GM23248 (cell line): ENCODE measurements at places on chromosomes 1 and 21. TPM values are rescaled to one million over a fixed set of nuclear protein-coding genes. Genes with fewer than 3 reads are reported as not detected.

DNA sequence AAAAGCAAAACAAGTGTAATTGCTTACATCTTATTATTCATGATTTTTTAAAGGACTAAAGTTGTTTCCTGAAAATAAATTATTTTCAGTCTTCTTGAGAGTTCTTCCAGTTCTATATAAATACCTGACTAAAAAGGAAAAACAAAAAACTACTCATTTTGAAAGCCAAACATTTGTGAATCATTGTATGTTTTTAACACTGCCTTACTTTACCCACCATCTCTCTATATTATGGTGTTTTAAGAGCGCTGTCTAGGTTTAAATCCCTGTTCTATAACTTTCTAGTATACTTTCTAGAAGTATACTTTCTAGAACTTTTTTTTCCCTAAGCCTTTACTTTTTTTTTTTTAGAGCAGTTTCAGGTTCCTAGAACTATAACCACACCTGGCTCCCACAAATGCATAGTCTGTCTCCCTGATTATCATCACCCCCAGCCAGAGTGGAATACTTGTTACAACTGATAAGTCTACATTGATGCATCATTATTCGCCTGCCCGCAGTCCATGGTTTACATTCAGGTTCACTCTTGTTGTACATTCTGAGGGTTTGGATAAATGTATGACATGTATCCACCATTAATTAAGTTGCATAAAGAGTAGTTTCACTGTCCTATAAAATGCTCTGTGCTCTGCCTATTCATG lies 9.8 kb downstream of the RSBN1 start:
- no peak for DNase-seq

GRCh38 chr1:149927056-149927562 lies 494 bp downstream of the SF3B4 start:
- peak; percentile 43 for DNase-seq

GRCh38 chr1:226586650-226587422 lies 38.3 kb downstream of the STUM start:
- DNase-seq, result no peak

DNA sequence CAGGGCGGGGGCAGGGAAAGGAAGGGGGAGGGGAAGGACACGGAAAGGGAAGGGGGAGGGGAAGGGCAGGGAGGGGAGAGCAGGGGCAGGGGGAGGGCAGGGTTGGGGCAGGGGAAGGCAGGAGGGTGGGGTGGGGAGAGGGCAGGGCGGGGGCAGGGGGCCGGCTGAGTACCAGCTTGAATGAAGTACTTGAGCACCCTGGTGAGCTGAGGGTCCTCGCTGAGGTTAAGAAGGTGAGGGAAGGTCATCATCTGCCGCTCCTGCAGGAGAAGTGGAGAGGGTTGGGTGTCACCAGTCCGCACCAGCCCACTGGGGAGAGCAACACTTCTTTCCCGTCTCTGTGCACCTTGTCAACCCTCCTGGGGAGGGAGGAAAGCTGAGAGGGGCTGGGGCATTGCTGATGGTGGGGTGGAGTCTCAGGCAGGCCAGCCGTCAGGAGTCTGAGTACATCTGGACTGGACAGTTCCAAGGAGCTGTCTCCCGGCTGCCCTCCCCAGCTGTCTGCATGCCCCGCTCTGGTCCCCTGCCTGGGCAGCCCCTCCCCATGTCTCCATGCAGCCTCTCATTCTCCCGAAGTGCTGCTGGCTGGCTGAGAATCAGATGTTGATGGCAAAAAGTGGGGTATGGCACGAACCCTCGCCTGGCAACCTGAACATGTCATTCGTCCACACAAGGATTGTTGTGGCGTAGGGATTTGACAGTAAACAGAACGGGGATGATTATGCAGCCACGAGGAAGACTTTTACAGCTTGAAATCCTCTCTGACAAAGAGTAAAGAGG lies 70.0 kb downstream of the SCCPDH start:
- DNase-seq, result peak; percentile 43

GRCh38 chr1:201001962-201002361 lies 21.6 kb downstream of the KIF21B start:
- no peak for DNase-seq

- no peak for DNase-seq
Observed at GRCh38 chr1:85282424-85282823, 6.0 kb upstream of the BCL10 start.

GRCh38 chr1:59565611-59566410 lies 248.9 kb upstream of the HOOK1 start:
- DNase-seq, result peak; percentile 93

DNA sequence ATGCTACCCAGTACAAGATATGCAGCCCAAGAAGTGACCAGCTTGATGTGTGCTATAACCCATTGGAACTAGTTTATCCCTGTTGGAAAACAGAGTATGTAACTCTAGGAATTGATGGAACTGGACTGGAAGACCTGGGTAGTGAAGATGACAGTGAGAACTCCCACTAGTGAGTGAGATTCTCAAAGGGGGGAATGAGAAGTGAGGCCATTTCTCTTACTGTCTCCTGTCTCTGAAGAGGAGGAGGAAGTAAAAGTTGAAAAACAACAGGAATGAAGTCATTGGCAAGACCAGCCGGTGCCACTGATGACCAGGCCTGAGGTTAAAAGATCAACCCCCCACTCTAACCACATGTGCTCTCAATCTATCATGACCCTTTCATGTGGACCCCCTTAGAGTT lies 20.9 kb downstream of the PLA2G2F start:
- no peak for DNase-seq

DNA sequence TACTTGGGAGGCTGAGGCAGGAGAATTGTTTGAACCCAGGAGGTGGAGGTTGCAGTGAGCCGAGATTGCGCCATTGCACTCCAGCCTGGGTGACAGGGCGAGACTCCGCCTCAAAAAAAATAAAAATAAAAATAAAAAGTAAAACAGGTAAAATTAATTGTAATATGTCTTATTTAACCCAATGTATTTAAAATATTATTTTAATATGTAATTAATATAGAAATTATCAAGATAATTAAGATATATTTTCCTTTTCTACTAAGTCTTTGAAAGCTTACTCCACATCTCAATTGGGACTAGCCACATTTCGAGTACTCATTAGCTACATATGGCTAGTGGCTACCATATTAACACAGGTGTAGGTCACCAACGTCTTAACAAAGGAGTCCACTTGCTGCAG lies 61.6 kb upstream of the IPO9 start:
- no peak for DNase-seq

DNA sequence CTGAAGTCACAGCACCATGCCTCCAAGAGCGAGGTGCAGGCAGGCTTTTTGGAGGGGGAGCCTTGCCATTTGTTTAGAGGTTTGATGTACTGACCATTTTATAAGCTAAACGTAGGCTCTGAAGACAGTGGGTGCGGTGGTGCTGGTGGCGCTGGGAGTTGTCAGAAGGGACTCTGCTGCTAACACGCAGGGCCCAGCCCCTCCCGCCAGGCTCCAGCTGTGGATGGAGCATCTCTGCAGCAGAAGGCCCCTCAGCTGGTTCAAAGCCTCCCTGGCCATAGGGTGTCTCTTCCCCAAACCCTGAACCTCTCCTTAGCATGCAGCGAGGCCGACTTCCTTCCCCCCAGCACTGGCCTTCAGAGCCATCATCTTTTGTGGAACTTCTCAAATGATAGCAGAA lies 105.3 kb downstream of the AJAP1 start:
- DNase-seq, result no peak

- no peak for DNase-seq
Observed at GRCh38 chr1:180255536-180256340, 25.7 kb downstream of the LHX4 start.

DNA sequence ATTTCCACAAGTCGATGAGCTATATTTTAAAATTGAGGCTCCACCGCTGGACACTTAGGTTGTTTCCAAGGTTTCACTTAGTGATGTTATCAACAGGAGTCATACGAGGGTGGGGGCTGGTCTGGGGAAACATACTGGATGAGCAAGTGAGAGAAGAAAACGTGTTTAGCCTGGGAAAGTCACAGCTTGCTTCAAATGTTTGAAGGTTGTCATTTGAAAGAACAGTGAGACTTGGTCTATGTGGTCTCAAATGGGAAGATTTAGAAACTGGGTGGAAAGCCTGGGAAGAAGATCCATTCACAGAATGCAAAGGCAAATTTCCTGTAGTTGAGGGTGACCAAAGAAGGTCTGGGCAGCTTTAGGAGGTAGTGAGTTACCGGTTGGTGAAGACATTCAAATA lies 9.9 kb upstream of the DYRK1A start:
- DNase-seq, result no peak

Gene HSD11B1
- 1.0 and 1.8 TPM in 2 replicates for polyA plus RNA-seq
